ENCODE measurements at places on chromosomes 1 and 21. TPM values are rescaled to one million over a fixed set of nuclear protein-coding genes. Genes with fewer than 3 reads are reported as not detected.

The RHD gene
- not detected for total RNA-seq

The OR2T33 gene
- total RNA-seq, result not detected

The MRPL39 gene
- total RNA-seq, result 45.0 TPM

The GPATCH3 gene
- total RNA-seq, result 17.4 TPM

The NID1 gene
- total RNA-seq, result 24.9 TPM

The SLFNL1 gene
- not detected for total RNA-seq

The IFNLR1 gene
- 10.1 TPM for total RNA-seq

The RGSL1 gene
- total RNA-seq, result not detected

DNA sequence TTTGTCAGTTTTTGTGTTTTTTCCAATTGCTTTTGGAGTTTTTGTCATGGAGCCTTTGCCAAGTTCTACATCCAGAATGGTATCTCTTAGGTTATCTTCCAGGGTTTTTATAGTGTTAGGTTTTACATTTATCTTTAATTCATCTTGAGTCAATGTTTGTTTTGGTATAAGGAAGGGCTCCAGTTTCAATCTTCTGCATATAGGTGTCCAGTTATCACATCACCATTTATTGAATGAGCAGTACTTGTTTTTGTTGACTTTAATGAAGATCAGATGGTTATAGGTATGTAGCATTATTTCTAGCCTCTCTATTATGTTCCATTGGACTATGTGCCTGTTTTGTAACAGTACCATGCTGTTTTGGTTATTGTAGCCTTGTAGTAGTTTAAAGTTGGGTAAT lies 1233.1 kb downstream of the PLA2G4A start:
- no peak for DNase-seq

DNA sequence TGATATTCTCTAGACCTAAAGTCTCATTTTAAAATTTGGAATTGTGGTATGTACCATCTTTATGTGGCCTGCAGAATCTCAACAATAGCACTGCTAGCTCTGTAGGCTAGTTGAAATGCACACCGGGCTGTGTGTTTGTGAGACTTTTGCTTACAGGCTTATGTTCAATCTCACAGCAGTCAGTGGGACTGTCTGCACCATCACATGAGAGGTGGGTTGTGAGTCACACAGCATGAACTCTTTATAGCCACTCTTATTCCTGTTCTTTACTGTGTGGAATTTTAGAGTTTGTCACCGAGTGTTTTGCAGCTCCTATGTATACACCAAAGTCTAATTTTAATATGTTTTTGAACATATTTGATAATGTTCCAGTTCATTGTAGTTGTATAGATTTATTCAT lies 74.6 kb downstream of the RASAL2 start:
- DNase-seq, result no peak

DNA sequence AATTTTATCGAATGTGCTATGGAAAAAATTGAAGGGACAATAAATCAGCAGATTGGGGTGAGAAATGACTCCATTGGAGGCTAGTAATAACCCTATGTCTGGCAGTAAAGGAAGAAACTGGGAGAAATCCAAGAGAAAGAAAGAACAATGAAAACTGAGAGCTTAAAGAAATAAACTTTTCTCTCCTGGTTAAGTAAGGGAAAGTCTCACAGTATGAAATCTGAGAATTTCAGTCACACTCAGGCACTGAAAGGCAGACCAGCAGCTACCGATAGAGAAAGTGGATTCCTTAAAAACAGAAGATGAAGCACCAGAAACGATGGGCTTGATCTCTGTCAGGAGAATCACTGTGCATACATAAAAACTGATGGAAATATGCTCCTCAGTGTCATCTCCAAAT lies 404.2 kb downstream of the PLPP3 start:
- no peak for DNase-seq

- no peak for DNase-seq
Measured at GRCh38 chr1:191290441-191290840, 812.8 kb upstream of the BRINP3 start.

DNA sequence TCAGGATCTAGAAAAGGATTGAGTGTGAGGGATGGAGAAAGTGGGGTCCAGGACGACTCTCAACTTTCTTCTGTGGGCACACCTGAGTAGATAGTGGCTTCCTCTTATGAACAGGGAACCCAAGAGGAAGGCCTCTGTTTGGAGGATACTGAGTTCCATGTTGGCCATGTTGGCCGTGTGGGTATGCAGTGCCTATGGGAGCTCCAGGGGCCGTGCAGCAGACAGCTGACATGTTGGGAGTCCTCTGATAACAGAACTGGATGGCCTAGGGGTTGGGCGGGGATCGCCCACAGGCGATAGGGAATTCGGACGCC lies 43.0 kb downstream of the TMEM53 start:
- DNase-seq, result no peak

- no peak for DNase-seq
Measured at GRCh38 chr1:56520016-56520601, 59.3 kb downstream of the PLPP3 start.

- no peak for DNase-seq
Measured at GRCh38 chr1:31809698-31810097, 6.1 kb downstream of the SPOCD1 start.

- DNase-seq, result no peak
Measured at GRCh38 chr1:169043823-169044222, 62.7 kb upstream of the ATP1B1 start.

GRCh38 chr1:192767798-192768197 lies 41.0 kb upstream of the RGS2 start:
- no peak for DNase-seq

DNA sequence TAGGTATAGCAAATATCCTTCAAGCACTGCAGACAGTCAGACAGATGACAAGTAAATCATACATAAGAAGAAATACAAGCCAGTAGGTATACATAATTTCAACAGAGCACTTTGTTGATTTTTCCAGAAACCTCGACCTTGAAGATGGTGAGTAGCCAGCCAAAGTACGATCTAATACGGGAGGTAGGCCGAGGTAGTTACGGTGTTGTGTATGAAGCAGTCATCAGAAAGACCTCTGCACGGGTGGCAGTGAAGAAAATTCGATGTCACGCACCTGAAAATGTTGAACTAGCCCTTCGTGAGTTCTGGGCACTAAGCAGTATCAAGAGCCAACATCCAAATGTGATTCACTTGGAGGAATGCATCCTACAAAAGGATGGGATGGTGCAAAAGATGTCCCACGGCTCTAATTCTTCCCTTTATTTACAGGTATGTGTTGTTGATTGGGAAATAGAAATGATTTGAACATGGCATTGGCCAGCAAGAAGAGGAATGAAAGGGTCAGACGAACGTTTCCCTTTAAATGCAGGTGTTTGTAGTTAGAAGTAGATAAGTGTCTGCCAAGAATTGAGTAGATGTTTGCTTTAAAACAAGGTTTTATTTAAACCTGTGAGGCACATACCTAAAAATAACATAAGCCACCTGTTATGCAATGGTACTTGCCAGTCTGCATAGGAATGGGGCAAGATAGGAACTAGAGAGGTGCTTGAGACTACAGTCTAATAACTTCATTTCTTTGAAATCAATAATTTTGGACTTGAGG lies 2.7 kb downstream of the PDIK1L start:
- no peak for DNase-seq

DNA sequence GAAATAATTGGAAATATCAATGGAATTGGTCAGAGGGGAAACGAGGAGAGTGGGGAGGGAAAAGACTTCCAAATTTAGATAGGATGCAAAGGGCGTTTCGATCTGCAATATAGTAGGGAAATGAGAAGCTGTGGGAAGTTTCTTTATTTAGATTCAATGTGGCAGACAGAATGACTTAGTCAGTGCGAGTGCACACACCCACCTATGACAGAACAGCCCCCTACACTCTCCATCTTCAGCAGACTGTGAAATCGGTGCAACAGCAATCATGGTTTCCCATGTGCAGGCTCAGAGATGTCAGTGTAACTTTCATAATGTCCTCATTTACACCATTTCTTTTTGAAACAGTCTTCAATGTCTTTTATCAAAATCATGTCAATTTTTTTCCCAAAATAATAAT lies 46.0 kb downstream of the DIP2A start:
- no peak for DNase-seq

DNA sequence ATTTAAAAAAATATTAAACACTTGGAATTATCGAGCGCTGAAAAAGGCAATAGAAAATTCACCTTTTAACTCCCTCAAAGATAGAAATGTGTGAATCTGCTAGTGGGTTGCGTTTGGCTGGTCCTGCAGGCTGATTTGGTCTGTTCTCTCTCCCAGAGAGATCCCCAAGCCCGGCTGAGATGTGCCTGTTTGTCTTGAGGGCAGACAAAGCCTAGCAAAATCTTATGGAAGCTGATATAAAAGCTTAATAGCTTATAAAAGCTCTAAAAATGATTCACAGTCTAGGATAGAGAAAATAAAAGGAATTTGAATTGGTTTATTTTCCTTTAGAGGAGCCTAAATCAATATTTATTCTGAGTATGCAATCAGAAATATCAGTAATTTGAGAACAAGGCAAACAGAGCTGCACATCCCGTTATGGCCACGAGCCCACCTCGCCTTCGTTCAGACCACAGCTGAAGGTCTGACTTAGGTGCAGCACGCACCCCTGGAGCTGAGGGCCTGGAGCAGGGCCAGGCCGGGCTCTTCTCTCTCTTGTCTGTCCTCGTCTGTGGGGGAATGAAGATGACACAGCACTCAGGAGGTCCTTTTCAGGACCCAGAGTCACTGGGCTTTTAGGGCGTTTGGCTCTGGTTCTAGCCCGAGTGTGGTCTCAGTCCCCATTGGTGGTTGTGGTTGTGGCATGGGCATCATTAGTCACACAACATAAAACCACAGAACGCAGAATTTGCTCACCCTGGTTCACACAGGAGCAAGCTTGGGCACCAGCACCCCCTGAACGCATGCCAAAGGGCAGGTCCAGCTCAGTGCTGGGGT lies 18.6 kb downstream of the PDE9A start:
- DNase-seq, result no peak

GRCh38 chr1:23085696-23086095 lies 66.4 kb downstream of the KDM1A start:
- DNase-seq, result no peak

DNA sequence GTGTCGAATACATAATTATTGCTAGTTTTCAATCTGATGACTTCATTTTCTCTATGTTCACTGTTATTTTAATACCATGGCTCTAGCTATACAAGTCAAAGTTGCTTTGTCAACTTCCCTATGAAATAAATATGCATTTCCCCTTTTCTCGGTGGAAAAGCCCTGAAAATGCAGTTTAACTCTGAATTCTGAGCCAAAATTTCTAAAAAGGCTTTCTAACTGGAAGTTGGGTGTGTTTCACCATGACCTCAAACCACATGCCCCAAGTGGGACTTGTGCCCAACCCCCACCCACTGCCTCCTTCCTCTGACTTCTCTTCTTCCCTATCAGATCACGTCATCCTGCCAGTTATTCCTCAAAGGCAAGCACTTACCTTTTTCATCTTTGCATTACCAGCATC lies 8.9 kb downstream of the MKNK1 start:
- DNase-seq, result no peak

DNA sequence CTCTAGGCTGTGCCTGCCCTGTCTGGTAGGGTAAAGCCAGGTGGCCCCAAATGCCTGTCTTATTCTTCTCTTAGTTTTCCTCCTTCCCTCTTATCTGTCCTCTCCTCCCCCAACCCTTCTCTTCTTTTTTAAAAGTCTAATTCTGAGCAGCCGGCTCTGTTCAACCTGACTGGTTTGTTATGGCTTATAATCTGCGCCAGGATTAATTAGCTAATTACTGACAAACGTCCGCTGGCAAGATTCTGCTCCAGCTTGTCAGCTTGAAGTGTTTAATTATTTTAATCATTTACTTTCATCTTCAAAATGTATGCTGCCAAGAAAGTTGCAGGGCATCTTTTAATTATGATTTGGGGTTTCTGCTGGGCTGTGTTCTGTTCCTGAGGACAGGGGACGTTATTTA lies 27.2 kb upstream of the PSMB2 start:
- no peak for DNase-seq

DNA sequence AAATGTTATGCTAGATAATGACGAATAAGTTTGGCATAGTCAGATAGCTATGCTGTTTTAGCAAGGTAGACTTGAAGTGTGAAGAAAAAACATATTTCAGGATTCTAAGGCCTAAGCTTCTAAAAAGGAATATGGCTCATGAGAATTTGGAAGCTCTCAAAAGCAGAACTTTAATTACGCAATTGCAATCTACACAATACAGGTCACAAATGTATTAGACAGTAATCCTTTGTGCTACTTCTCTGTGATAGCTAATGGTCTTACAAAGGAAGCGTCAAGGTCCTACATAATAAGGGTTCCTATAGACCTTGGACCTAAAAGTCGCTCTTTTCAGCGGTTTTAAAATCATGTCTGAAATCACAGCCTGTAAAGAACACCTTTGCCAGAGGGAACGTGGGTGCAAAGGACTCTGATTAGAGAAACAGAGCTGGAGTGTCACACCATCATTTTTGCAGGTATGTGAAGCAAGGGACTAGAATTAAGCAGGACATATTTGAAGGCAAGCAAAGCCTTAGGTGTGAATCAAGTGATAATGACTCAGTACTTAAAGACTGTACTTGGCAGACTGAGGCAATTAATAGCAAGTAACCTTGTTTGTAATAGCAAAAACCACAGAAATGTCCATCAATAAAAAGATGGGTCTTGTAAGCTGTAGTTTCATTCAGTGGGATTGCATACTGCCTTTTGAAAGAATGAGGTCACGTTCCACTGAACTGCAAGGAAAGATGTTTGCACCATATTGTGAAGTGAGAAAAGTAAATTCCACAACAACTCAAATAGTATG lies 420.2 kb downstream of the KCTD3 start:
- DNase-seq, result no peak

DNA sequence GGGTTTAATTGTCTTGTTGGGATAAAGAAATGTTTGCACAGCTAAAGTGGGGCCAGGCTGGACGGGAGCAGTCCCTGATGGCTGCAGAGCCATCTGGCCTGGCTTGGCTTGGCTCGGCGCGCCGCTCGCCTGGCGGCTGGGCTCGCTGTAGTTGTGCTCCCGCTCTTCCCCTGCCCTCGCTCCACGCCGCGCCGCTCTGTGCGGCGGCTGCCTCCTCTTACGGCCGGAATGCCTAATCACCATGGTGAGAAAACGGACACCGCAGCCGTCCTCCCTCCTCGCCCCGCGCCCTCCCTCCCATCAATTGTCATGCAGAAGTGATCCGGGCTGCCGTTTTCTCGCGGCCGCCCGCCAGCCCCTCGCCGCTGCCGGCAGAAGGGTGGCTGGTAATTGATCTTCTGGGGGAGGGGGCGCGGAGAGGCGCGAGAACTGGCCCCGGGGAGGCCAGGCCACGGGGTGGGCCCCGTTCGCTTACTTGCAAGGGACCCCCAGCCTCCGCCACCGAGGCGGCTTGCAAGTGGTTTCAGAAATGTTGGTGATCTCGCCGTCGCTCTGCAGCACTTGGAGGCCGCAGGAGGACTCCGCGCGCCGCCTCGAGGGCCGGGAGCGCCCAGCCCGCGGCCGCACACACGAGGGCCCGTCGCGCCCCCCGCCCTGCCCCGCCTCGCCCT lies 12.4 kb downstream of the RNF220 start:
- DNase-seq, result peak; percentile 85

- no peak for DNase-seq
Measured at GRCh38 chr1:206457408-206458120, 12.7 kb upstream of the IKBKE start.

- no peak for DNase-seq
Measured at GRCh38 chr1:245825128-245825901, 670.5 kb downstream of the KIF26B start.

Data from H1 (cell line).